ENCODE measurements at places on chromosomes 3 and 15. TPM values are rescaled to one million over a fixed set of nuclear protein-coding genes. Genes with fewer than 3 reads are reported as not detected.

- no peak for DNase-seq
Measured at GRCh38 chr15:65394936-65395335, 17.1 kb upstream of the IGDCC3 start.

DNA sequence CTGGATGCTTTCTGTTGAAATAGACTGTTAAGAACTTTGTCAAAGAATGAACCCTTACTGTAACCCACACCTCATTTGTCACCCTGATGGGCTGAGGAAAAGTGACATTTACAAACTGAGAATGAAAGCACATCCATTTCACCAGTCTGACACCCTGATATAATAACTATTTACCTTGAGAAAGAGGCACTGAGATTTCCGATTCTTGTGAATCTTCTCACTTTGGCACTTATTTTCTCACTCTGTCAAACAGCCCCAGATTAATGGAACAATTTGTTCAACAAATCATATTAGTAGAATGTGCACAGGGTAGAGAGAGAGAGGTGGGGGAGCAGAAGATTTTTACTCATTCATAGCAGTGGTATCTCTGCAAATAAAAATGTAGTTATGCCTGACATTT is 606.9 kb downstream of the MCTP2 start:
- DNase-seq, result no peak

DNA sequence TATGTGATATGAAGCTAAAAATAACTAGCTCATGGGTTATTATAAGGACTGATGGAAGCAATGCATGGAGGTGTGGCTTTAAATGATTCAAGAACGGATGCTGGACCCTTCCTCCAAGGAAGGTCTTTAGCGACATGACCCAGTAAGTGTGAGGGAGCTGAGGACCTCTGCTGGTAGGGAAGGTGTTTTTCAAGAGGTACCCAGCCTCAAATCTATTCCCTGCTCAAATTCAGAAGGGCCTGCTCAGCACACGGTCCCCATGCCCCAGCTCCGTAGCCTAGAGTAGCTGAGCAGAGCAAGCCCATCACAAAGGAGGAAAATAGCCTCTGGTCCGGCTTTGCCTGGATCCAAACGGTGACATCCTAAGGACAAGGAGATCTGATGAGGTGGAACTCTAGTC is 266.2 kb upstream of the IGF1R start:
- no peak for DNase-seq

DNA sequence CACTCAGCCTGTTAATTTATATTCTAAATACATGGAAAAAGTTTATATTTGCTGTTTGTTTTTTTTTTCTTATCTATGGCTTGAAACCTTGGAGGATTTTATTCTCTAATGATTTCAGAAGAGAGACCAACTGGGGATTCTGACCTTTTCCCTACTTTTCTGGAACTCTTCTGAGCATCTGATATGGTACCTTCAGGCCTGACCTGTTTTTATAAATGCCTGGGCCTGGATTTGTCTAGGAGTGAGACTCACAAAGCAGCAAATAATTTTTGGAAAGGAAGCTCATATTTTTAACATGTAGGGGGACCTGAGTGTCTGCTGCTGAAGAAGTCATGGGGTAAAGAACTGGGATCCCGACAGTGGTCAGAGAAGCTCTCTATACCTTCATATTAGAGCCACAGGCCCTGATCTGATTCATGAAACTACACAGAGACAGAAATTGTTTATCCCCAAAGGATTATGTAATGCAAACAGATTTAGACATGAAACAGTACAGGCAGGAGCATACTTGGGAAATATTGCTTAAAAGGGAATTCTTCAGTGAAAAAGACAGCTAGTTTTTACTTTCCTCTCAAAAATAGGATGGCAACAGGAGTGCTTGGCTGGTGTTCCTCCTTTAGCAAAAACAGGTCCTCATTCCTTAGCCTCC is 15.9 kb downstream of the PPM1L start:
- DNase-seq, result no peak

DNA sequence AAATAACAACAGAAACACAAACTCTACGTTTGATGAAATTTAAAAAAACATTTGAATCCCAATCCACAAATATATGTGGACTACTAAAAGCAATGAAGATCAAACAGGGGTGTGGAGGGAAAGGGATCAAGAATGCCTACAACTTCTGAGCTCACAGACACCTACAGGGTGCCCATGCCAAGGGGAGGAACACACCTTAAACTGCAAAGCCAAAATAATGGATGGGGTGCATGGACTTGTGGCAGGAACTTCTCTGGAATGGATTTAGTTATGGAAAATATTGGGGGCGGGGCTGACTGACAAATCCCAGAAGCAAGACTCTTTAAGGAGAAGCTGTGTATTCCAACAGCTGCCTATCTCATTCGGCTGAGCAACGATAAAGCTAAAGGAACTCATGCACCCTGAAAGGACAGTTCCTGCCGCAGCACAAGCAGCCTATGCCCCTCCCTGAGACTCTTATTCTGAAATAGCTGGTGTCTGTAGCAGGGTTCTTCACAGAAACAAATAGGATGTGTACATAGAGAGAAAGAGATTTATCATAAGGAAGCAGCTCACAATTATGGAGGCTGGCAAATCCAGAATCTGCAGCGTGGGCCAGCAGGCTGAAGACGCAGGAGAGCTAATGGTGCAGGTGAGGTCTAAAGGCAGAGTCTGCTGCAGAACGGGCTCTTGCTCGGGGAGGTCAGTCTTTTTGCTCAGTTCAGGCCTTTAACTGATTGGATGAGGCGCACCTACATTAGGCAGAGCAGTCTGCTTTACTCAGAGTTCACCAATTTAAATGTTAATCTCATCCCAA is 24.5 kb upstream of the PLA2G4D start:
- DNase-seq, result no peak

The TTLL13 gene
- 0.28 TPM for total RNA-seq

The PCSK6 gene
- 0.84 TPM for total RNA-seq

The PRTG gene
- total RNA-seq, result not detected

The LRTM1 gene
- not detected for total RNA-seq

Data from CD8-positive, alpha-beta T cell (primary cell).